ENCODE measurements at places on chromosomes 3 and 15.

DNA sequence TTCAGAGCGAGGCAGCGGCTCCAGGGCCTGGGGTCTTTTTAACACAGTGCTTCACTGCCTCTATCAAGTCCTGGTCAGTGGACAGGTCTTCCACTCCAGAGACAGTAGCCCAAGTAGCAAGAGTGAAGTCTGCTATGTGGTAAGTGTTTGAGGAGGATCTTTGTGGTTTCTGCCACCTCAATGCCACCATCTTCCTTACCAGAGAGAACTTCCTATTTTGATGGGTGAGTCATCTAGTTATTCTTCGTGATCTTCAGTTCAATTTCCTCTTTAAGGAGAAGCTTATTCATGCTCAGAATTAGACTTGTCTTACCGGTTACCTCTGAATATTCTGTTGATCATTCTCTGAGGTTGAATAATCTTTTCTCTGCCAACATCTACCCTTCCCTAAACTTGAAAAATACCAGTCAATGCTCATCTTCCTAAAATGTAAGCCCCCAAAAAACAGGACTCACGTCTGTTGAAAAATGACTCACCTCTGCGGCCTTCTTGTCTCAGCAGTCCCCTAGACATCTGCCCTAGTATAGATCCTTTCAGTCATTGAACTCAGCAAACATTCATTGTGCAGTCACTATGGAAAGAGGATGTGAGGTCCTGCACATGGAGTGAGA, 32.2 kb upstream of the BCL6 start:
- DNase-seq, result no peak

DNA sequence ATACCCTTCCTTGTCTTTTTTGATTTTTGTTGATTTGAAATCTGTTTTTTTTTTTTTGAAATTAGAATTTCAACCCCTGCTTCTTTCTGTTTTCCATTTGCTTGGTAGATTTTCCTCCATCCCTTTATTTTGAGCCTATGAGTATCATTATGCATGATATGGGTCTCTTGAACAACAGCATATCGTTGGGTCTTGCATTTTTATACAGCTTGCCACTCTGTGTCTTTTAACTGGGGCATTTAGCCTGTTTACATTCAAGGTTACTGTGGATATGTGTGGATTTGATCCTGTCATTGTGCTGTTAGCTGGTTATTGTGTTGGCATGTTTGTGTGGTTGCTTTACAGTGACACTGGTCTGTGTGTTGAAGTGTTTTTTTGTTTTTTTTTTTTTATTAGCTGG, 99.7 kb upstream of the P3H2 start:
- no peak for DNase-seq

GRCh38 chr3:184822654-184823053, 10.7 kb downstream of the VPS8 start:
- DNase-seq, result no peak

DNA sequence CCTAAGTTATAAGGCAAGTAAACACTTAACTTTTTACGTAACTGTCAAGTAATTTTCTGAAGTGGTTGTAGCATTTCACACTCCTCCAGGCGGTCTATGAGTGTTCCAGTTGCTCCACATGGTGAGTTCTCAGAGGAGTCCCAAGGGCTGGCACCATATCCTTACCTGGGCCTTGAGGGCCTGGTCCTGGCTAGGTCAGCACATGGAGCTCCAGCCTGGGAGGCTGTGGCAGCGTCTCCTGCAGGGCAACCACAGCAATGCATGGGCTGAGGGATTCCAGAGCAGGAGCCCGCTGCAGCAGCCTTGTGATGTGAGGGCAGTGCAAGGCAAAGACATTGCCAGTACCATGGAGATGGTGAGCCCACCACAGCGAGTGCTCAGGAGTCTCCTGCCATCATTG, 32.2 kb upstream of the LYZL4 start:
- no peak for DNase-seq

- no peak for DNase-seq
Observed at GRCh38 chr3:62956411-62956810, 81.2 kb upstream of the CADPS start.

GRCh38 chr3:150275941-150276340, 132.2 kb upstream of the TSC22D2 start:
- DNase-seq, result no peak

DNA sequence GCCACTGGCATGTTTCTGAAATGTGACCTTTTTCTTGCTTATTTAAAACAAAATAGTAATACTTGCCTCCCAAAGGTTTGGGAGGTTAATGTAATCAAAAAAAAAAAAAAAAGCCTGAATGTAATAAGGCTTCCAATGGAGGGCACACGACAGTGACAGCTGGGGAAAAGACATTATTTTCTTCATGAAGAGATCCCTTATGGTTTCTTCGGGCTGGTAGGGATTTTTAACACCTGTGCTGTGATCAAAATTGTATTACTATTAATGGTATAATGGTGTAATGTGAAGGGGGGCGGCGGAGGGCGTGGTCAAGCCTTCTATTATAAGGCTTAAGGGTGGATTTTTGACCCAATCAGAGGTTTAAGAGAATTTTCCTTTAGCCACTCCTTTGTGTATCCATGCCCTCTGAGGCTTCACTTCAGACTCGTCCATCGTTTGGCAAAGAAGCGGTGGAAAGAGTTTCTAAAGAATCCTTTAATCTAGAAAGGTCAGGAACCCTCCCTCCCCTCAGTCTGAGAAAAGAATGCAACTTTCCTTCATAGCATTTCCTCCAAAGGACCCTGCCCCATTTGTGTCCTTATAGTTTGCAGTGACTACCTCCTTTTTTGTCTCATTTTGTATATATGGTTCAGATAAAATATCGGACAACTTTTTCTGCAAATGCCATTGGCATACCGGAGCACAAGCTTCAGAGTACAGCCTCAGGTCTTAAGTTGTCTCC, 89.5 kb upstream of the CHD2 start:
- peak; percentile 73 for DNase-seq

DNA sequence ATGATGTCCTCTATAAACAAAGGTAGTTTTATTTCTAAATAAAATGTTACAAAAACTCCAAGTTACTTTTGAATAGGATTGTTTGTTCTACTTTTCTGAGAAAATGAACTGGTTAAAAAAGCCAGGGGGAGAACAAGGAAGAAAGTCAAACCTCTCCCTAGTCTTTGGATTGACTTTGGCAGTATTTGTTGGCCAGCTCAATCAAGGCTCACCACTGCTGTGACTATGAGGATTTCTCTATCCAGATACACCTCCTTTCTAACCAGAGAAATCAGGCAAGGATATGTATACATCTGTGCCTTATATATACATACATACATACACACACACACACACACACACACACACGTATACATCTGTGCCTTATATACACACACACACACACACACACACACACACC, 107.8 kb downstream of the FEZF2 start:
- DNase-seq, result no peak

DNA sequence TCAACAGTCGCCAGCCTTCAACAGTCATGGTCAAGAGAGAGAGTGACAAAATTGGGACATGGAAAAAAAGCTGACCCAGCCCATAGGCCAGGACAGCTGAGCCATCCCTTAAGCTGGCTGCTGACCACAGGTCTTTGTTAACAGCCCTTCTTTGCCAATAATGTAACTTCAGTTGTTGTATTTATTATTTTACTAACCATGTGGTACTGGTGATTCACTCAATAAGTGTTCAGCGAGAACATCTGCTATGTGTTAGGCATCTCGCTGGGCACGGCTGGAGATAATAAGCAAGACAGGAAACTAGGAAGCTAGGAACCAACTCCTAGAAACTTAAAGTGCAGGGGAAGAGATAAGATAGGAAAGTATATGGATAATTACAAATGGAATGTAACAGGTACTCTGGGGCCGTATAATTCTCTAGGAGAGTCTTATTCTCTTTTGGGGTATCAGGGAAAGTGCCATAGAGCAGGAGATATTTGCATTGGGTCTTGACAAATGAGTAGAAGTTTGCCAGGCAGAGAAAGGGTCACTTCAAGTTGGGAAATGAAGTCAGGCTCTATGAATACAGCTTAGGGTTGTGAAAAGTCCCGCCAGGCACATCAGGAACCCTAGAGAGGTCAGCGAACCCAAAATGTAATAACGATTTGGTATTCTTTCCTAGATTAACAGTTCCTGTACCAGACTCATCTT, 84.0 kb upstream of the TRA2B start:
- DNase-seq, result no peak

DNA sequence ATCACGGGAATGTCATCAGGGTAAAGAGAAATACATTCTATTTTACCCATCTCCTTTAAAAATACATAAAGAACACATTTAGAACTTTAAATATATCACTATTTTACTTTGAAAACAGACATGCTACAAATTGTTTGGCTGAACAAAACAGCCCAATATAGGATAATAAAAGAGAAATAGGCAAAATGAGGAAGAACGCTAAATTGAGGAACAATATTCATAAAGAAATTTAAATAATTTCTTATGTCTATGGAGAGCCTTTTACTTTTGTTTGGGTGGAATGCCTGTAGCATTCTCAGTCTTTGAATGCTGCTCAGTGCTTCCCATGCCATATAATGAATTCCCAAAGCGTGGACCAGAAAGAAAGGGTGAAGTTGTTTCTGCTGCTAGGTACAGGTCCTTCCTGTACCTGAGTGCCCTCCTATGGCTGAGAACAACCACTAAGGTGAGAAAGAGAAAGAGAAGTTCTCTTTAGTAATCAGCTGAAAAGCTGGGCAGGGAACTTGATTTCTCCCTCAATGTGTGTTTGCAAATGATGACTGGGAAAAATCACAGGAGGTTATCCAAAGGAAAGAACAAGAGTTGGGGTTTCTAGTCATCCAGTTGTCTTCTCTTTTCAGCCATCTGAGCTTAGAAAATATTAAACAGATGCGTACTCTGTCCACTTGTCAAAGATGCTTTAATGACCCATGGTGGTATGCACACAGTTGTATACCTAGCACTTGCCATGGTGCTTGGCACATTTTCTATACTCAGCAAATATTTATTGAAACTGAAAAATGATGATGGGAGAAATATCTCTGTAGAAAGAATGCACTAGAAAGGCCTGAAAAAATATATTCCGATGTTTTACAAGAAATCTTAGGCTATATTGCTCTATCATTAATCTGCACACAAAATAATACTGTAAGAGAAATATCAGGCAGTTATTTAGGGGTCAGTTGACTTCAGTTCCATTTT, 404.6 kb downstream of the TIGIT start:
- DNase-seq, result no peak

DNA sequence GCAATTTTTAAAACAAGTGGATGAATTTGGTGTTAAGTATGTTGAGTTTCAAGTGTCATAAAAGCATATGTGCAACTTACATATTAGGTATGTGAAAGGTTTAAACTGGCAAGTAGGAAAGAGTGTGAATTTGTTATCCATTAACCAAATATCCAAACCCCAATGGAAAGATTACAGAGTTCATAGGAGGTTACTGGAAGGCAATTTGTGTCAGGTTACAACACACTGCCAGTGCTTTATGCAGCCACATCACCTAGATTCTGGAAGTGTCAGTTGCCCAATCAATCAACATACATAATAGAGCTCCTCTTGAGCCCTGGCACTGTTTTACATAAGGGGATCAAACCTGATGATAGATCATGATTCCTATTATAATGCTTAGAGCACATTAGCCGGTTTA, 261.0 kb downstream of the ROBO1 start:
- no peak for DNase-seq

- DNase-seq, result no peak
Observed at GRCh38 chr3:188002626-188003138, 151.3 kb upstream of the LPP start.

GRCh38 chr3:160607826-160608225, 42.5 kb upstream of the KPNA4 start:
- DNase-seq, result no peak

GRCh38 chr15:53197426-53197839, 407.3 kb upstream of the ONECUT1 start:
- DNase-seq, result peak; percentile 47

DNA sequence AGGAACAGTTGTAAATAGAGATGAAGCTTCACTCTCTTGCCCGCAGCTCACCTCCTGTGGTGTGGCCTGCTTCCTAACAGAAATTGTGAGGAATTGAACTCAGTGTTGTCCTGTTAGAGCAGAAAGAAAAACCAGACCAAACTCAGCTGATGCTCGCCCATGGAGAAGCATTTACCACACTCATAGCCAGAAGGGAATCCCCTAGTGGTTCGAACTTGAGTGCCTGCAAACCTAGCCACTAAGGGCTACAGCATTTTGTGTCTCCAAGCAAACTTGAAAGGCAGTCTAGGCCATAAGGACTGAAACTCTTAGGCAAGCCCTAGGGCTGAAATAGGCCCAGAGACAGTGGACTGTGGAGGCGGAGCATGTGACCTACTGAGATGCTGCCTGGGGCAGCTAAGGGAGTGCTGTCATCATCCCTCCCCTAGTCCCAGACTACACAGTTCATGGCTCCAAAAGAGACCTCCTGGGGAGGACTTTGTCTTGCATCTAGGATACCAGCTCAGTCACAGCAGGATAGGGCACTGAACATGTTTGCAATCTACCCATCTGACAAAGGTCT, 44.5 kb upstream of the MCTP2 start:
- no peak for DNase-seq

DNA sequence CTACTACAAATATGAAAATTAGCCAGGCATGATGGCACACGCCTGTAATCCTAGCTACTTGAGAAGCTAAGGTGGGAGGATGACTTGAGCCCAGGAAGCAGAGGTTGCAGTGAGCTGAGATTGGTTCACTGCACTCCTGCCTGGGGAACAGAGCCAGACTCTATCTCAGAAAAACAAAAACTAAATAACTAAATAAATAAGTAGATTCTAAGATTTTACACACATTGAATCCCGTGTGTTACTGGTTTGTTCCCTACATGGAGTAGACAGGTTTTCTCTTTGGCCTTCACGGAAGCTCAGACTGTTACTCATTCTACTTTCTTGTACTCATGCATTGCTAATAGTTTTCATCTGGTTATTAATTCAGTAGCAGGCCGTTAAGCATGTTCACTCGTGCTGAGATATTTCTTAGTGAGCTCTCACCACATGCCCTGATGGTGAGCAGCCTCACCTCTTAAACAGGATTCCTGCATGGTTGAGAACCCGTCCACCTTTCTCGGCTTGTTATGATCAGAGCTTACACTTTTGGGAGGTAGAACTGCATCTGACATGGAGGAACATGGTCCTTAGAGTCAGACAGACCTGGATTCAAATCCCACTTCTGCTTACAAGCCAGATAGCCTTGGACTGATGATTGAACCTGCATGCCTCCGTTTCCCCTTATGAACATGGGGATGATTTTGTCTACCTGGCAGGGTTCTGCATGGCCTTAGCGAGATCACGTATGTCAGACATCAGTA, 49.1 kb downstream of the CMTM7 start:
- DNase-seq, result no peak

- no peak for DNase-seq
Observed at GRCh38 chr15:99916668-99917223, 183.5 kb upstream of the LYSMD4 start.

DNA sequence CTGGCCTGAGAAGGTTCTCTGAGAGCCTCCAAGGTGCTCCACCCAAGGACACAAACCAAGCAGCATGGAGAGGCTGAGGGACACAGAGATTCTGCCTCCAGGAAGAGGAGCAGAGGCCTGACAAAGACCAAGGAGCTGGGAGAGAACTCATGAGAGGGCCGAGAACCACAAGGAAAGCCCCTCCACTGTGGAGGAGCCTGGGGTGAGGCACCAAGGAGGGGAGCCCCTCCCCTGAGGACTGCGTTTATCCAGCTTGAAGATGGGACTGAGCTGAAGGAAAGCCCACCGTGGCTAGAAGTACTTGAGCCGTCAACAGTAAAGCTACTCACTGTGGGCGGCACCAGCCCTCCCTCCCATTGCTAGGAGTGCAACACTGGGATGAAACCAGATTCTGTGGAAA, 63.1 kb upstream of the MEF2A start:
- no peak for DNase-seq

Measured in SK-N-DZ (cell line).